ENCODE measurements at places on chromosomes 5 and 9. TPM values are rescaled to one million over a fixed set of nuclear protein-coding genes. Genes with fewer than 3 reads are reported as not detected.
A peak's percentile ranks its signal among the peaks of the same experiment; 100 is the strongest.

GRCh38 chr5:97923496-97923895, 740.4 kb upstream of the RIOK2 start:
- no peak for DNase-seq

The IL31RA gene
- not detected for polyA plus RNA-seq

The GABBR2 gene
- polyA plus RNA-seq, result 0.06 TPM

GRCh38 chr9:109411069-109411761, 86.9 kb downstream of the PTPN3 start:
- DNase-seq, result no peak

DNA sequence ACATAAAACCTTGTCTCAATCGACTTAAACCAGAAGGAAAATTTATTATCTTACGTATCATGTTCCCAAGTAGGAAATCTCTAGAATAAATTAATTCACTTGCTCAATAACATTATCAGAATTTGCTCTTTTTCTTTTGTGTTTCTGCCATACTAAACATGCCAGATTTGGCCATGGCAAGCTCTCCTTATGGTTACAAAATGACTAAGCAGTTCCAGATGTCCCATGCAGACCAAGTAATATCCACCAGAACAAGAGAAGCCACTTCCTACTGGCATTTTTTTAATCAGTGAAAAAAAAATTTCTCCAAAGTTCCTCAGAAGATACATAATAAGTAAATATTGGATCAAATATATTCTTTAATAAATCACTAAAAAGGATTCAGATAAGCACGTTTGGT, 25.2 kb upstream of the ADAMTS6 start:
- no peak for DNase-seq

DNA sequence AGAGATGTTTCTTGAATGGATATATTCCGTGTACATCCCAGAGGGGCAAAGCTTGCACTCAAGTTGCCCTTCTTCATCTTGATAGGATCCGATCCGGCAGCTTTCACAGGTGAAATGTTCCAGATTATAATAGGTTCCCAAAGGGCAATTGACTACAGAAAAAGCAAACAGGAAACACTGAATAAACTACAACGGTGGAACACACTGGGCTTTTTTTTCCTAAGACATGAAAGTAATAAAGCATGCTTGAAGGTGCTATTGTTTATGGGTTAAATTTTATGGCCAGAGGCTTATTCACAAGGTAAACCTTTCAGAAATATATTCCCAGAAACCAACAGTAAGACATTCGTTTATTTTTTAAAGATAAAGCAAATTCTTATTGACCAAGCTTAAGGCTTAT, 110.6 kb downstream of the SVEP1 start:
- no peak for DNase-seq

GRCh38 chr9:95880021-95880690, 4.7 kb downstream of the ERCC6L2 start:
- peak; percentile 82 for DNase-seq

The LCN1 gene
- not detected for polyA plus RNA-seq

GRCh38 chr5:3346111-3346820, 249.4 kb upstream of the IRX1 start:
- peak; percentile 20 for DNase-seq

DNA sequence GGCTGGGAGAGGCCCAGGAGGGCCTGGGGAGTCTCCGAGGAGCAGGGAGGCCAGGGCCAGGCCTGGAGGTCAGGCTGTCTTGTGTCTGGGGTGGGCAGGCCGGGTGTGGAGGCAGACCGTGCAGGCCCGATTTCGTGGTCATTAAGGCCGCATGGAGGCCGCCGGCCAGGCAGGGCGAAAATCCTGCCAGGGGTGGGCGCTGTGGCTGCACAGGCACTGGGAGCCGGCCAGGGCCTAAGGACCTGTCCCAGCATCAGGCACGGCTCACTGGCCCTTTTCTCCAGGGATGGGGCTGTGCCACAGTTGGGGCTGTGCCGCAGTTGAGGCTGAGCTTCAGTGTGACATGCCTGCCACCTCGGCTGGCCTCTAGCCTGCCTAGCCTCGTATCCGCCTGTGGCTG, 35.9 kb downstream of the ASS1 start:
- no peak for DNase-seq

GRCh38 chr5:139657363-139658321, 9.5 kb downstream of the CXXC5 start:
- no peak for DNase-seq

The SLC1A3 gene
- 2.4 TPM for polyA plus RNA-seq

- no peak for DNase-seq
These were observed 217.3 kb downstream of the ARL15 start for GRCh38 chr5:54093081-54093492.

DNA sequence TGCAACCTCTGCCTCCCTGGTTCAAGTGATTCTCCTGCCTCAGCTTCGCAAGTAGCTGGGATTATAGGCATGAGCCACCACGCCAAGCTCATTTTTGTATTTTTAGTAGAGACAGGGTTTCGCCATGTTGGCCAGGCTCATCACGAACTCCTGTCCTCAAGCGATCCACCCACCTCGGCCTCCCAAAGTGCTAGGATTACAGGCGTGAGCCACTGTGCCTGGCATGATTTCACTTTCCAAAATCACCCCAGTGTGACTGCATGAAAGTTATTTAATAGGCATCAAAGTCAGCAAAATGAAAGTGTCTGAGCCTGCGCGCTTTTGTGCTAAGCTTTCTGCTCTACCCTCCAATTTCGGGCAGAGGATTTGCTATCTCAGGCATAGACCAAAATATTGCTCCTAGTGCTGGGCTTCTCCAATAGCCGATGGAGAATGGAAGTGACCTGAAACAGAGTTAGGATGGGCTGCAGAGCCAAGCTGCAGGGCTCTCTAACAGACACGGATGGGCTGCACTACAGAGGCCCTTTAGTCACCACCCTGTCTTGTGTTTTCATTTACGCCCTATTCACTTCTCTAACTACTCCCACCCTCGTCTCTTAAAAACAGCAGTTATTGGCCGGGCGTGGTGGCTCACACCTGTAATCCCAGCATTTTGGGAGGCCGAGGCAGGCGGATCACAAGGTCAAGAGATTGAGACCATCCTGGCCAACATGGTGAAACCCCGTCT, 44.3 kb downstream of the RETREG1 start:
- DNase-seq, result no peak

GRCh38 chr9:38361473-38361850, 31.0 kb upstream of the ALDH1B1 start:
- DNase-seq, result peak; percentile 76

DNA sequence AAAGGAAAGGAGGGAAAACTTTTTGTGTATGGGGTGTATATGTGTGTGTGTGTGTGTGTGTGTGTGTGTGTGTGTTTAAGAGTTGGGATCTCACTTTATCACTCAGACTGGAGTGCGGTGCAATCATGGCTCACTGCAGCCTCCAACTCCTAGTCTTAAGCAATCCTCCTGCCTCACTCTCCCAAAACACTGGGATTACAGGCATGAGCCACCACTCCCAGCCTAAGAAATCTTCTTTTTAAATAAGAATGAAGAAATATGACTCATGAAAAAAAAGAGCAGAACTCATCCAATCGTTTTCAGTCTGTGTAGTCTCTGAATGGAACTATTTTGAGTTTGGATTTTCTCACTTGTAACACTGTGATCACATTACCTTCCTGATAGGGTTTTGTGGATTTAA, 601.5 kb downstream of the ACTL7B start:
- no peak for DNase-seq

- peak; percentile 16 for DNase-seq
These were observed 169.0 kb downstream of the TRIM32 start for GRCh38 chr9:116855881-116856662.

DNA sequence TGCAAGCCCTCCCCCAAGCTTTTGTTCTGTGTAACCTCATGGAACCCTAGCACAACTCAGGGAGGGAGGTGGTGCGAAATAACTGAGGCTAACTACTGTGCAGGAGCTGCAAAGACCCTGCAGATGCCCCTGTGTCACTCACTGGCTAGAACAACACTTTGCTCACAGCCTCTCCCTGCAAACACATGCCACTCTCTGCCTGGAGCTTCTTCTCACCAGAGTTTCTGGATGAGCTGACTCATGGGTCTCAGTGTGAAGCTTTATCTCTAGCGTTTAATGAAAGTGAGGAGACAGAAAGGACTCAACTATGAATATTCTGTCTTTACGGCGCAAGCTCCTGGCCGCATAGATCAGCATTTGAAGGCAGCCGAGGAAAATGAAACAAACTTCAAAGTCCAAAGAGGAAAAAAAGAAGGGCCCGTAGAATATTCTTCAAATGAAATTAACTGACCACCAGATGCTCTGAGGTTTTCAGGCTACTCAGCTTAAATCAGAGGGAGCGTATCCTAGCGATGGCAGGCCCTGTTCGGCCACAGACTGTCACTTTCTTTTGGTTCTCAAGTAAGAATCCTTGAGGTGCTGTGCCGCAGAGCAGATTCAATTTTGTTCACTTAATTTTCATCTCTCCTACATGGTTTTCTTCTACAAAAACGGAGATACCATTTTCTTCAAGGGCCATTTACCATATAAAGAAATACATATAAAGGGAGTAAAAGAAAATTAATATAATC, 77.7 kb upstream of the TAS2R1 start:
- no peak for DNase-seq

- no peak for DNase-seq
These were observed 397.8 kb downstream of the TLE4 start for GRCh38 chr9:79969393-79970145.

GRCh38 chr5:80655231-80655774, 520 bp upstream of the DHFR start:
- DNase-seq, result peak; percentile 8

- DNase-seq, result no peak
These were observed 230.7 kb downstream of the SEMA6A start for GRCh38 chr5:116343961-116344360.

GRCh38 chr5:156339139-156339841, 12.3 kb downstream of the SGCD start:
- DNase-seq, result no peak

The CCL27 gene
- not detected for polyA plus RNA-seq

Measured in stomach (tissue), 19 donors.